HepG2 (cell line): ENCODE measurements at places on chromosomes 7 and 10.

DNA sequence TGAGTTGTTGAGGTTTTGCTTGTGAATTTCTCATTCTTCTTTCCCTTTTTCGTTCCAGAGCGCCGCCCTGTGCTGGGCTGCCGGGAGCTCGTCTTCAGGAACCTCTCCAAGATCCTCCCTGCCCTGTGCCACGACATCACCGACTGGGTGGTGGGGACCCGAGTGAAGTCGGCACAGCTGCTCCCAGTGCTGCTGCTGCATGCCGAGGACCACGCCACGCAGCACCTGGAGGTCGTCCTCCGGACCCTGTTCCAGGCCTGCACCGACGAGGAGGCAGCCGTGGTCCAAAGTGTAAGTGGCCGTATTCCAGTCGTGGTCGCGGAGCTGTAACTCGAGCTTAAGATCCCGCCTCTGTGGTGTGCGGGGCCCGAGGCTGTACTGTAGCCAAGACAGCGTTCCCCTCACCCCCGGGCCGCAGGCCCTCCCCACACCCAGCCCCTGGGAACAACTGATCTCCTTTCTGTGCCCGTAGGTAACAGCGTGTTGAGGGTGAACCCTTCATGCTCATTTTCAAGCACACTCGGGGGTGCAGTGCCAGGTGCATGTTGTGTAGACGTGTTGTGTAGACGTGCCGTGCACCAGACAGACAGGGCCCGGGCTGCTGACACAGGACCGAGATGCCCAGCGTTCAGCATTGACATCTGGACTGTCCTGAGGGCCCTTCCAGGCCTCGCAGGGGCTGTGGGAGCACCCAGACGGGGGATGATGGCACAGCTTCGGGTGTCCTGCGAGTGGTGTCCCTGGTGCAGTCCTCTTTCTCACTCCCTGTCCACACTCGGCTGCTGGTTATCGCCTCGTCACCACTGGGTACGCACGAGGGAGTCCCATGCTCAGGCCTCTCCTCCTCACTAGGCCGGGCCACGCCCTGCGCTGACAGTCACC lies 27.7 kb upstream of the PRKAR1B start:
- no peak for DNase-seq

GRCh38 chr7:17234030-17234397 lies 64.4 kb upstream of the AHR start:
- DNase-seq = no peak

- no peak for DNase-seq
Measured at GRCh38 chr7:66961096-66961495, 34.3 kb downstream of the SBDS start.

DNA sequence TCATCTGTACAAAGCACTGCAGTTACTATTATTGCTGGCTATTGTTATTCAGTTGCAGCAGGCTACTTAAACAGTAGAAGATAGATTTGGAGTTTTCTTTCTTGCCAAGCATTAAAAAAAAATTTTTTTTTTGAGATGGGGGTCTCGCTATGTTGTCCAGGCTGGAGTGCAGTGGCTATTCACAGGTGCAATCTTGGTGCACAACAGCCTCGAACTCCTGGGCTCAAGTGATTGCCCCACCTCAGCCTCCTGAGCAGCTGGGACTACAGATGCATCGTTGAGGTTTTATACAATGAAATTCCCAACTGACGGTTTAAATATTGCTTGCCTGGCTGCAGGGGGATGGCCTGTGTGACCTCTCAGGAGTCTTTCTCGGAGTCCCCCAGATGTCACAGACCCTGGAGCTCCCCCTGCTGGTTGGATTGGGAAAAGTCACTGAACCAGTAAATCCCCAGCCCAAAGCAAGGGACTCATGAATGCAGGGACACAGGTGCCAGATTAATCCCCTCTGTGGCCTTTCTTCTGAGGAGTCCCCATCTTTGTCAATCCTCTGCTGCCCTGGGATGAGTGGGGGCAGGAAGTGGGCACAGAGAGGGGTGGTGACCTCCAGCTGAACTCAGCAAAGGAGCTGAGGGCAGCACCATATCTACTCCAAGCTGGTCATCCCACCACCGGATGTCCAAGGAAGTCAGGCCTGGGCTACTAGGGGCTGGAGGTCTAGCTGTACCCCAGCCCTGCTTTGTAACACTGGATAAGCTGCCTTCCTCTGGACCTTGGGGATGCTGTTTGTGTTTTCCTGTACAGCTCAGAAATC lies 149.6 kb downstream of the C10orf105 start:
- peak; percentile 53 for DNase-seq

DNA sequence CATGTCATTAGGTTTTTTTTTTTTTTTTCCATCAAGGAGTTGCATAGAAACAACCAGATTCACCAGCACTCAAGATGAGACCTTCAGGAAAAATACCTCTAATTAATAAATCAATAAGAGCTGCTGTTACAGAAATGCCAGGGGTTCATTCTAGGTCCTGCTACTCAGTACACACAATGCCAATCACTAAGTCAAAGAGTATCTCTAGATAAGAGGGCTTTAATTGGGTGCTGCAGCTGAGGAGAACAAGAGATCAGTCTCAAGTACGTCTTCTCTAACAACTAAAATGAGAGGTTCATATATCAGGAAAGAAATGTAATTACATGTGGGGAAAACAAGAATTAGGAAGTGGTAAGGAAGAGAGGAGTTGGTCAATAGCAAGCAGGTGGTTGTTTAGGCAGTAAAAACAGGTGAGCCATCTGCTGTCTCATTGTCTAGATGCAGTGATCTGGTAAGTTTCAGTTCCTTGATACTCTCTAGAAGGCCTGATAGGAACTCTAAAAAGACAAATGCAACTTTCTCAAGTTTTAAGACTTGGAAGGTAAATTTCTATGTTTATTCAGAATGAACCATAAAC lies 272.9 kb upstream of the ZWINT start:
- no peak for DNase-seq

DNA sequence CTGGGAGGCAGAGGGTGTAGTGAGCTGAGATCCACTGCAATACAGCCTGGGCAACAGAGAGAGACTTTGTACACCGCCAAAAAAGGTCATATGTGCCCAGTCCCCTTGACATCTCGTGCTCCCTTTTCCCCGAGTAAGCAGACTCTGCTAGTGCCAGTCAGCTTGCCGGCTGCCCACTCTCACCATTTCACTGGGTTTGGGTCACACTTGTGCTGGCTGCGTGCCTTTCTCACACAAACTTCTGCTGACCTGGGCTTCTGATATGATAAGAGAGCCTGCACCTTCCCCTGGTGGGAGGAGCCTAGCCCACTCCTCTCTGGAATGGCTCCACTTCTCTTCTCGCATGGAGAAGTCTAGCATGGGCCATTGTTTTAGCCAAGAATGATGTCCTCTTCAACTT lies 53.4 kb downstream of the MPP7 start:
- no peak for DNase-seq

DNA sequence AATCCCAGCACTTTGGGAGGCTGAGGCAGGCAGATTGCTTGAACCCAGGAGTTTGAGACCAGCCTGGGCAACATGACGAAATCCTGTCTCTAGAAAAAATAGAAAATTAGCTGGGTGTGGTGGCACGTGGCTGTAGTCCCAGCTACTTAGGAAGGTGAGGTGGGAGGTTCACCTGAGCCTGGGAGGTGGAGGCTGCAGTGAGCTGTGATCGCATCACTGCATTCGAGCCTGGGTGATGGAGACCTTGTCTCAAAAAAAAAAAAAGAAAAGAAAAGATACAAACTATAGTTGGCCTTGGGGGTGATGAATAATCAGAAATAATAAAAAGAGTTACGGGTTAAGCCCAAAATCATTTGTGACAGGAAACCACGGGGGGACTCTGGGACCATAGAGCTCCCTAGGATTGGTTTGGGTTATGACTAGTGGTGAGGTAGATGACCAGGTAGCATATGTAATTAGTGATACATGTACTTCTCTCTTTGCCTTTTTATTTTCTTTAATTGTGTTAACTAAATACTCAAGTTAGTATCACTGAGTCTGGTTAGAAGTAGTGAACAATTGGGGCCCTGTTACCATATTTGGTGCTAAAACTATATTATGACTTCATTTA lies 10.4 kb upstream of the ASCC1 start:
- no peak for DNase-seq

DNA sequence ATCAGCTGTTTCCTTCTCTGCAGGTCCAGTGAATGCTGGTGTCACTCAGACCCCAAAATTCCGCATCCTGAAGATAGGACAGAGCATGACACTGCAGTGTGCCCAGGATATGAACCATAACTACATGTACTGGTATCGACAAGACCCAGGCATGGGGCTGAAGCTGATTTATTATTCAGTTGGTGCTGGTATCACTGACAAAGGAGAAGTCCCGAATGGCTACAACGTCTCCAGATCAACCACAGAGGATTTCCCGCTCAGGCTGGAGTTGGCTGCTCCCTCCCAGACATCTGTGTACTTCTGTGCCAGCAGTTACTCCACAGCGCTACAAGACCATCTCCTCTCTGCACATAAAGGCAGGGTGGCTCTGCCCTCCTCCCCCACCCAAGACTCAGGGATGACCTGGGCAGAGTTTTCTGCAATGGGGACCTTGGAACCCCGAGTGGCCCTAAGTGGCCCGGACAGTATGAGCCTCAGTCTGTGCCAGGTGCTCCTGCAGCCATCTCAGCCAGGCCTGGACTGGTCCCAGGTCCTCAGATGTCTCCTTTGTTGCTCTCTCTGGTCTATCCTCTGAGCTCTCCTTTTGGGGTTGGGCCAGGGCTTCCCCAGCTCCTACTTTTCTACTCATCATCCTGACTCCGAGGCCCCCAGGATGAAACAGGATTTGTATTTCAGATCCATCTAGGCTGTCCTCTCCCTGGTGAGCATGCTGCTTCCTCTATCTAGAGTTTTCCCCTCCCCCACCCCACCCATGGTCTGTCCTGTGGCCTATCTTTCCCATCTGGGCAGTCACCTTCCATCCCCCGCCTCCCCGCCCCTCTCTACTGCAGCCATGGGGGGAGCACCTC lies 212.1 kb upstream of the PRSS58 start:
- DNase-seq = no peak

- DNase-seq = peak; percentile 34
Measured at GRCh38 chr10:110860576-110861241, 11.0 kb upstream of the PDCD4 start.

DNA sequence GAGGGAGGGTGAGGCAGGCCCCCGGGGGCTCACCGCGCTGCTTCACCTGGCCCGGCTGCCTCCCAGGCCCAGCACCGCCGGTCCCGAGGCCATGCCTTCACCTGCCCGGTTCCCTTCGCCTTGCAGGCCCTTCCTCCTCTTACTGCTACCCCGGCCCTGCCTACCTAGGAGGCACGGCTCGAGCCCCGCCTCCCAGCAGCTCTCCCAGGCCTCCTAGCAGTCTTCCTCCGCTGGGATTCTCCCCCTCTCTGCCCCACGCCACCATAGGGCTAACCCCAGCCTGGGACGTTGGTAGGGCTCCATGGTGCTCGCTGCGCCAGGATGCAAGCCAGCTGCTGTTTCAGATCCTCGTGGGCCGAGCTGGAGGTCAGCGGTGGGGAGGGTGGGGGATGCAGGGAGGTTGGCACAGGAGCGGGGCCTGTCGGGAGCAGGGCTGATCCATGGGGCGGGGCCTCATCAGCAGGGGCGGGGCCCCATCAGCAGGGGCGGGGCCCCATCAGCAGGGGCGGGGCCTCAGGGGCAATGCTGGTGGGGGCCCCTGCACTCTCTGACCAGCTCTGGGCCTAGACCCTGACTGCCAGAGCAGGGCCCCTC lies 63.3 kb downstream of the RASGEF1A start:
- no peak for DNase-seq

GRCh38 chr10:29479981-29480954 lies 154.5 kb downstream of the SVIL start:
- no peak for DNase-seq

- DNase-seq = no peak
Measured at GRCh38 chr10:50271564-50272250, 20.4 kb upstream of the ASAH2 start.

DNA sequence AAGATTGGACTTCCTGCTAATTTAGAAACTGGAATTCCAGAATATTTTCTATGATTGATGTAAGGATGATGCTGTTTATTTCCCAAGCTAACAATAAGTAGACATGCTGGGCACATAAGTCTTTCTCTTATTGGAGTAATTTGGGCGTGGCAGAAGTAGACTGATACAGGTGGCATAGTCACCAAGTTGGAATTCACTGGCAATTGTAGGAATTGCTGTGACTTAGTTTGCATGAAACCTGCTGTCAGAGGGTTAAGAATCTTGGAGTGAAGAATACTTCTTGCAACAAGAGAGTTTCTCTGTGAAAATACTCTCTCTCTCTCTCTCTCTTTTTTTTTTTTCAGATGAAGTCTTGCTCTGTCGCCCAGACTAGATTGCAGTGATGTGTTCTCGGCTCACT lies 569.7 kb downstream of the REEP3 start:
- no peak for DNase-seq

DNA sequence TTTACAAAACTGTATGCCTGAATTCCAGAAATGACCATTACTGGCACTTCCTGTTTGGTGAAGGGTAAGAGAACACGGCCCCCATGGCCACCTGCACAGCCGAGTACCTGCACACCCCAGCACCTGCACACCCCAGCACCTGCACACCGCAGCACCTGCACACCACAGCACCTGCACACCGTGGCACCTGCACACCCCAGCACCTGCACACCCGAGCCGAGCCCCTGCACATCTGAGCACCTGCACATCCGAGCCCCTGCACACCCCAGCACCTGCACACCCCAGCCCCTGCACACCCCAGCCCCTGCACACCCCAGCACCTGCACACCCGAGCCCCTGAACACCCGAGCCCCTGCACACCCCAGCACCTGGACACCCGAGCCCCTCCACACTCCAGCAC lies 243.5 kb downstream of the DNAJB6 start:
- no peak for DNase-seq

DNA sequence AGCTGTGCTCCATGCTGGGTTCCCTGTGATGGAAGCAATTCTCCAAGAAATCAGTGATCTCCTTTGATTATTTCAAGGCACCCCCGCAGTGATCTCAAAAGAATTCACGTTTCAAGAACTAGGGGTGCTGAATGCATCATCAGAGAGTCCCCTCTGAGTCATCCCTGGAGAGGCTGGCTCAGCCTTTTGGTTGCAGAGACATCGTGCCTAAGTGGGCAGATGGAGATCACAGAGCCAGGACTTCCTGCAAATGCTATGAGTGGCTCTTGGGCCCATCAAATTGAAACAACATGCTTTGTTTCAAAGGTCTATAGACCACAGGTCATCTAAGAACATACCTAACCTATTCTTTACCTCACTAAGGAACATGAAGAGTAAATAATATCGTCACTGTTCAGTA lies 41.5 kb upstream of the PLEKHA1 start:
- no peak for DNase-seq

DNA sequence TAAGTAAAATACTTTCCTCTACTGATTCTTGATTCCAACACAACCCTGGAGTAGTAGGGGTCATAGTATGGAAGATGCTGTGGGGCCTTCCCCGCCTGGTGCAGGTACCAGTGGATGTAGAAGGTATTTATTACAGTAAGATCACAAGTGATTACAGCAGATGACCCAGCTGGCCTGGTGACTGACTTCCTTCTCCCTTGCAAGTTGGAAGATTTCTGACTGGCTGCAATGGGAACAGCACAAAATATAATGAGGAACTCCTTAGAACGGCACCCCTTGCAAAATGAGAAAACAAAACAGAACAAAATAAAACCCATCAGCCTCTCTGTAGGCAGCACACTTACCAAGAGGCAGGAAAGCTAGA lies 61.7 kb upstream of the TARP start:
- no peak for DNase-seq
